ENCODE measurements at places on chromosomes 2 and 18.

GRCh38 chr2:196703695-196704094, 64.2 kb downstream of the CCDC150 start:
- no peak for DNase-seq

DNA sequence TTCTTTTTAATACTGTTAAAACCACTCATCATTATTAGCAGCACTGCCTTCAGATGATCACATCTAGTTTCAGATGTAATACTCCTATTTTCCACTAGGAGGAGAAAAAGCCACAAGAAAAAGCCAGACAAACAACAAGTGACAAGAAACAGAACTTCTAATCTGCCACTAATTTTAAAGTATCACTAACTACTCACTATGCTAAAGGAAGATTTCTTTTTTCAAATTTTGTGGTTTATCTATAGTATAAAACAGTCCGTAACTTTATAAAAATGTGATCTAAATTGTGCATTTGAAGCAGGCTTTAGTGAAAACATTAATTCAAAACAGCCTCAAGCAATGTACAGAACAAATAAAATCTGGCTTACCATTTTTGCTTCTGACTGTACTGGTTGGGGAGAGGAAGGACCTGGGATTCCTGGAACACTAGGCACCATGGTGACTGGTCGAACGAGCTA, 56.8 kb downstream of the ATF2 start:
- peak; percentile 19 for DNase-seq

- DNase-seq = peak; percentile 87
These were observed 34.8 kb downstream of the SNTG2 start for GRCh38 chr2:985317-985898.

DNA sequence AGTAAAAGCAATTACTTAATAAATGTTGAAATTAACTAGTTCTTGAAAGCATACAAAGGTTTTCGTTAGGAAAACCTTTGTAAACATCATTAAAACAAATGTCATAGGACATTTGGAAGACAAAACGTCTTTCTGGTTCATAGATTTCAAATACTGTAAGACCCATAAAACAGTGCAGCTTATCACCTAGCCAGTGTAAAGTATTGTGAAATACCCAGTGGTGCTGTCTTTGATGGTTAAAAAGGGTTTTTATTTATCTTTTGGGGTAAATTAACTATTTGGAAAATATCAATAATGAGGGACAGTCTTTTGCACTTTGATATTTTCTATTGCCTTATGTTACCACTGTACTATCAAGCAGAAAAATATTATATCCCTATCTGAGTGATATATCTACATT, 120.0 kb upstream of the FAM98A start:
- no peak for DNase-seq

- DNase-seq = no peak
These were observed 71.6 kb upstream of the CHRNA1 start for GRCh38 chr2:174835797-174836255.

- no peak for DNase-seq
These were observed 83.9 kb upstream of the EML6 start for GRCh38 chr2:54639609-54640008.

DNA sequence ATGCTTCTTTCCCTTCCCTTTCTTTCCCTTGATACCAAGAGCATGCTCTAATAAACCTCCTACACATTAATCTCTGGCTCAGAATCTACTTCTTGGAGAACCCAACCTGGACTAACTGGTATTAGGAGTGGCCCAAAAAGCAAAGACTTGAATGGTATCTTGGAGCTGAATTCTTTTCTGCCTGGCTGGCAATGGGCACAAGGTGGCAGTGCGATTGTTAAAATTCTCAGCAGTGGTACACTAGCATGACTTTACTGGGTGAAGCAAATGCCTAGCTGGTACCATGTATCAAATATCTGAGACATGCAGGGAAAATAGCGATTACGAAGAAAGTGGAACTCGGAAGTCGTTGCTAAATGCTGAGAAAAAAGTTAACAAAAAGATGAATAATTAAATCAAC, 376.1 kb downstream of the XIRP2 start:
- peak; percentile 14 for DNase-seq

GRCh38 chr2:105061560-105061959, 23.7 kb downstream of the MRPS9 start:
- DNase-seq = no peak

GRCh38 chr2:212953170-212953920, 198.1 kb downstream of the IKZF2 start:
- no peak for DNase-seq

- no peak for DNase-seq
These were observed 123.8 kb upstream of the DLX2 start for GRCh38 chr2:172226244-172227061.

DNA sequence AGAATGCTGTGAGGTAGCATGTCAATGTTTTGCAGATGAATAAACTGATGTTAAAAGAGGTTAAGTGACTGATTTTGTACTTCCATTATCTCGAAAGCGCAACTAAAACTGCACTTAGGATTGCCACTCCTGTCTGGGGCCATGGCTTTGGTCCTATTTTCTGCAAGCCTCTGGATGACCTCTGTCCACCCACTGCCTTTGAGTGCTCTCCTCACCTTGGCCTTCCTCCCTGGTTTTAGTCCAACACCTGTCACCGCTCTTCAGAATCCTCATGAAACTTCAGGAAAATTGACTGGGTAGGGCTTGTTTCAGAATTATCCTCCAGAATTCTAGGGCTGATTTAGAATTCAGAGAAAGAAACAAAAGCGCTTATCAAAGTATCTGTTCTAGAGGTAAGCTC, 51.1 kb upstream of the HNMT start:
- DNase-seq = no peak

DNA sequence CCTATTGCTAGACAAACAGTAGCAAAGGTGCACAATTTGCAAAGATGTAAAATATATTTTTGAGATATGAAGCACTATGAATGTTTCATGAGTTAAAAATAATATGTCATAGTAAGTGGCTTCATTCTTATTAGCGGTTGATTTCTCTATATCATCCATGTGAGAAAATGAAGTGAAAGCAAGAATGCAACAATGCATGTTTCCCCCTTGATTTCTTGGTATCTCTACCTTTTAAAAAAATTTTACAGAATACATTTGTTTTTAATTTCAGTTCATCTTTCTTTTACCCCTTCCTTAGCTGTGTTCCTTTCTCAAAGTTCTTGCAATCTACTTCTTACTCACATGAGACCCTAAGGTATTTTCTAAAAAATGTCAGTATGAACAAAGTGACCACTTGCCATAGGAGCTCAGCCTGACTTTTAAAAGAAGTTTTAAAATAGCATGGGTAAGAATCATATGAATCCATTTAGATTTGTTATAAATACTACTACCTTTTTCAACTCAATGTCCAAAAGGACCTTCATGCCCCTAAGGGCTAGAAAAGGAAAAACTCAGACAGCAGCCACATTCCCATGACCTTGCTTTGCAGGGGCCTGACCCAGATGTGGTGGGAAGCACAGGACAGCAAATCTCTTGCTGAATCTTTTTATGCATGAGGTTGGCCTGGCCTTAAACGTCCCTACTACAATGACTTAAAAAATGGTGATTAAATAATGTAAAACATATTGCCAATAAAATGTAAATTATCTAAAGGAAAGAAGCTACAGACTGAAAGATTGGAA, 14.8 kb upstream of the SLC38A11 start:
- no peak for DNase-seq
